Natural killer cell treated with Interleukin-12 subunit alpha and Interleukin-12 subunit beta and Interleukin-15 and Interleukin-18, amount 100 ng/mL, for 72 hours (primary cell): ENCODE measurements at places on chromosomes 3 and 15.

DNA sequence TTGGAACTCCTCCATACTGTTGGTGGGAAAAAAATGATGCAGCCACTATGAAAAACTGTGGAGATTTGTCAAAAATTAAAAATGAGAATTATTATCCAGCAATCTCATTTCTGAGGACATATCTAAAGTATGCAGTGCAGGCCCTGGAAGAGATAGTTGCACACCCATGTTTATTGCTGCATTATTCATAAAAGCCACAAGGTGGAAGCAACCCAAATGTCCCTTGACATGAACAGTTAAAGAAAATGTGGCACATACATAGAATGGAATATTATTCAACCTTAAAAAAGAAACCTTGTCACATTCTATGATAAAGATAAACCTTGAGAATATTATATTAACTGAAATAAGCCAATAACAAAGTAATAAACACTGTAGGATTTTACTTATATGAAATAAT, 80.9 kb upstream of the ARHGEF26 start:
- no peak for DNase-seq

GRCh38 chr3:48548729-48549705, 7.6 kb downstream of the PFKFB4 start:
- peak; percentile 84 for DNase-seq

GRCh38 chr3:172307141-172307560, 141.1 kb downstream of the GHSR start:
- DNase-seq = no peak

GRCh38 chr3:19256313-19256712, 108.0 kb downstream of the KCNH8 start:
- DNase-seq = no peak

DNA sequence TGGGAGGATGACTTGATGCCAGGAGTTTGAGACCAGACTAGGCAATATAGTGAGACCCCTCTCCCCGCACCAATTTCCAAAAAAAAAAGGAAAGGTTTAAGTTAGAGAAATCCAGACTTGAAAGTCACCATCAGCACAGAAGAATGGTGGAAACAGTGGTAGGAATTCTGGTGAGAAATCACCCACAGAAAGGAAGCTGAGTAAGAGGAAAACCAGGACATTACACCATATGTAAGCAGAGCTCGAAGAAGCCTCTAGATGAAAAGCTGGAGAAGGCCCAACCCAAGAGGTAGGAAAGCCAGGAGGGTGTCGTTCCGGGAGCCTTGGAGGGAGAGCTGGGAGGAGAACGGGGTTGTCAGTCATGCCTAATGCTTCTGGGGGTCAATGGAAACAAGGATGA, 40.5 kb downstream of the RASGRP1 start:
- DNase-seq = no peak
